CD4-positive, alpha-beta memory T cell (primary cell): ENCODE measurements at places on chromosomes 2 and 18. TPM values are rescaled to one million over a fixed set of nuclear protein-coding genes. Genes with fewer than 3 reads are reported as not detected.
A peak's percentile ranks its signal among the peaks of the same experiment; 100 is the strongest.

DNA sequence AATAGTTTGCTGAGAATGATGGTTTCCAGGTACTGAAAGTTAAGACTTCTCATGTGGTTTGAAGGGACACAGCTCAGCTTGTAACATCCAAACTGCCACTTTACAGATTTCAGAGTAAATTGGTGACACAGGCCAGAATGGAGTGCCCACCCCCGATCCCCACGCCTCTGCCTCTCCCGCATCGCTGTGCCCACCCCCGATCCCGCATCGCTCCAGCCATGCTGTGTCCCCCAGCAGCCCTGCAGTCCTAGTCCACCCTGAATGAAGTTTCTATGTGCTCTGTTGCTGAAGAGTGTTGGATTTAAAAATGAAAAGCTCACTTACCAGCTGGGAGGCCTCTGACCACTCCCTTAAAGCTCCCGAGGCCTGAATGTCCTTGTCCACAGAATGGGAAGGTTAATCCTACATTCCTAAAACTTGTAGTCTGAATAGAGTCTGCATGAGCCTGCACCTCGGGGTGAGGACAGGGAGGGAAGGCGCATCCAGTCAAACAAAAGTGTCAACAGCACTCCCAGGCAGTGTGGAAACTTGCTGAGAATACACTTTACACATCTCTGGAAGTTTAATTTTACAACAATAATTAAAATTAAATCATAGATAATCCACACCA, 176.4 kb upstream of the ID2 start:
- no peaks in the 10 kb centered on the region for H3K4me1 ChIP-seq
- no peak overlapping the region for H3K27ac ChIP-seq
- no peak overlapping the region for H3K4me3 ChIP-seq
- DNase-seq = no peak
- H3K27me3 ChIP-seq = no peaks in the 10 kb centered on the region
- no peaks in the 10 kb centered on the region for H3K36me3 ChIP-seq

The TRAPPC8 gene
- 66.3 TPM for total RNA-seq

The SNORC gene
- total RNA-seq = 1.5 TPM

GRCh38 chr2:67917332-67918054, 145.3 kb downstream of the C1D start:
- no peak overlapping the region for H3K27ac ChIP-seq
- no peak overlapping the region for H3K4me3 ChIP-seq
- no peaks in the 10 kb centered on the region for H3K36me3 ChIP-seq
- no peak for DNase-seq

DNA sequence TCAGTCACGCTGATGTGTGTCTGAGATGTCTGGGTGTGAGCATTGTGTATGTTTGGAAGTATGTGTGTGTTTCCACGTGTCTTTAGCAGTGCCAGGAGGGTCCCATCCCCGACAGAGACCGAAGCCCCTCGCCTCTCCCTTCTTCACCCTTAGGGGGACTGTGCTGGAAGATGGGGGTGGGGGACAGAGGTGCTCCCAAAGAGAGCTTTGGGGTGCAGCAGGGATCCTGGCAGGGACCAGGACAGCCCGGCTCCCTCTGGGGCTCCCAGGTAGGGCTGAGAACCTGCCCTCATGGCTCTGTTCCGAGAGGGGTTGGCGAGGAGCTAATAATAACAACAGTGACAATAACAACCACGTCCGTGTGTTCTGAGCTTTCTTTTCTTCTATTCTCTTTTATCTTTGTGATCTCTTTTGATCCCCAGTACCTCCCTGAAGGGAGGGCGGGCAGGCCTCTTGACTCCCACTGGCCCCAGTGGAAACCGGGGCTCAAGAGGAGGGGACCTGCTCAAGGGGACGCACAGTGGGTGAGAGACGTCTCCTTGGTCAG, 57.6 kb downstream of the SMAD7 start:
- DNase-seq = no peak
- no peaks in the 10 kb centered on the region for H3K4me1 ChIP-seq
- H3K4me3 ChIP-seq = no peak overlapping the region

The ATP9B gene
- total RNA-seq = 73.2 TPM

DNA sequence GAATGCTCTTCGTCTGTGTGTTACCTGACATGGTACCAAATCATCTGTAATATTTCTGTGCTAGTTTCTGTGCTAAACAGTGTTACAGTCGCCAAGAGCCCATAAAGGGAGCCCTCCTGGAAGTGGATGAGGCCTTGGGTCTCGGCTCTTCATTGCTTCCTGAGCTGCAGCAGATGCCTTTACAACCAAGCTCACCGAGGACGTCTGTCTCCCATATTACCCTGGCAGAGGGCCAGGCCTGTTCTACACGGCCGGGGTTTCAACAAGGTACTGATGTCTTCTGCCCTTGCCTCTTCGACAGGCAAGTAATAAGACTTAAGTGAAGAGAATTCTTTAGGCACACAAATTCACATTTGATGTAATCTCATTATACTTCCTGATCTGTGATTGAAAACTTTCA, 16.8 kb downstream of the RPL31 start:
- no peaks in the 10 kb centered on the region for H3K27me3 ChIP-seq
- H3K27ac ChIP-seq = no peak overlapping the region
- H3K4me1 ChIP-seq = no peaks in the 10 kb centered on the region
- peaks cover 8% of the 10 kb centered on the region for H3K36me3 ChIP-seq
- H3K4me3 ChIP-seq = no peak overlapping the region

DNA sequence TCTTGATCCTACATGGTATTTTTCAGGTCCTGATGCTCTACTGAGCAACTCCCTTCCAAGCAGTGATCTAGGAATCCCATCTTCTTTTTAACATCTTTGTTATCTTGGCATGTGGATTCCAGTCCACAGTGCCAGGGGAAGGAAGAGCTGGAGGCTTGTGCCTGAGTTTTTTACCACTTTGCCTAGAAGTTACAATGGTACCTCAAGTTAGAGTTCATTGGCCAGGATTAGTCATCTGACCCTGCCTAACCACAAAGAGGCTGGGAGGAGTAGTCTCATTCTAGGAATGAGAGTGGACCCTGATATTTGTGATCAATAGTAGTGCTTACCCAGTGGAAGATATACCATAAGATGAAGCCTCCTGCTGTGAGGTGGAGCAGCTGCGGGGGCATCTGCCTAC, 109.3 kb downstream of the ADCYAP1 start:
- no peaks in the 10 kb centered on the region for H3K36me3 ChIP-seq
- no peak overlapping the region for H3K27ac ChIP-seq
- no peaks in the 10 kb centered on the region for H3K4me1 ChIP-seq
- H3K27me3 ChIP-seq = no peaks in the 10 kb centered on the region
- H3K4me3 ChIP-seq = no peak overlapping the region

DNA sequence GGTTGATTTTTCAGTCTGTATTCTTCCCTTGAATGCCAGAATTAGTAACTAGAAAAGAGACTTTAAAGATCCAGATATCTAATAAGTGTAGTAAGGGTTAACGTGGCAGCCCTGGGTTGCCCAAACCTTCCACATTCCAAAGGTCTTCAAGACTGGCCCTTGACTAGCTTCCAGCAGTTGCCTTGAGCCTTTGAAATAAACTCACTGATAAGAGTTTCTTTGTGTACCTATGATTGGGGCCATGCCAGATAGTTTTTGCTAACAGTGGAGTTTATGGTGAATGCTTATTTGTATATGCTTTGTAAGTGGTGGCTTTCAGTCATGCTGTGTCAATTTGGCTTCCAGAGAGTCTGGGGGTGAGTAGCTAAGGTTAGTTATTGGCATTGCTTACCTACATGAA, 722.3 kb downstream of the RNF144A start:
- H3K27ac ChIP-seq = no peak overlapping the region
- no peaks in the 10 kb centered on the region for H3K36me3 ChIP-seq
- H3K27me3 ChIP-seq = no peaks in the 10 kb centered on the region

DNA sequence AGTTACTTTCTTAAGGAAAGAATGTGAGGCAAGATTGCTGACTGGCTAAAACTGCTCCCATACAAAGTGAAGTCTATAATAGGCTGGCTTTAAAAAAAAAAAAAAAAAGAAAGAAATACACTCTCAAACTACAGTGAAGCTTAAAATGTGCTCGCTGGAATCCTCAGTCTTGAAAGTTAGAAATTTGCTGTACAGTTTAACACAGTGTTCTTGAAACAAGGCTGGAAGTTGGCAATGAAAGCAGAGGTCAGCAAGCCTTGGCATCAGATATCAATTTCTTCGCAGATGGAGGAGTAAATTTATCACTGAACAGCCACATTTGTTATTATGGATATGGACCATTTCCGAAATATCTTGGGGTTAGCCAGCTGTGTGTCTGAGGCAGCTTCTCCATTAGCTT, 392.9 kb downstream of the ZNF516 start:
- H3K36me3 ChIP-seq = no peaks in the 10 kb centered on the region
- H3K4me3 ChIP-seq = no peak overlapping the region
- H3K4me1 ChIP-seq = no peaks in the 10 kb centered on the region
- H3K27me3 ChIP-seq = no peaks in the 10 kb centered on the region
- DNase-seq = no peak
- no peak overlapping the region for H3K27ac ChIP-seq

DNA sequence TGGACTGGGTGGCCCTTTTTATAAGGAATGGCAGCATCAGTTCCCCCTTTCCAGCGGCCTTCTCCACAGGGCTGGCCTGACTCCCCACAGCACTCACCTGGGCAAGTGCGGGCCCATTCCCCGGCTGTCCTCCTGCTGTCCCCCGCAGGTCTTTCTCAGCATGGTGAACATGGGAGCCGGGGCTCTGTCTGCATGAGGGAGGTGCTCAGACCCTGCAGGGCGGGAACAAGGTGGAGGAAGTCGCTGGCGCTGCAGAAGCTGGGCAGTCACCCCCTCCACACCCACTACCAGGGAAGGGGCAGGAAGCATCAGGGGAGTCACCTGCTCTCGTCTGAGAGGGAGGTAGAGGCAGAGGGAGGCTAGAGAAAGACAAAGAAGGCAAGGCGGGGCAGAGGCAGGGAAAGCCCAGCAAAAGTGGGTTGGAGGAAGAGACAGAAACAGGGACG, 12.2 kb downstream of the HES6 start:
- DNase-seq = no peak
- H3K4me1 ChIP-seq = peaks cover 16% of the 10 kb centered on the region
- H3K36me3 ChIP-seq = no peaks in the 10 kb centered on the region
- no peaks in the 10 kb centered on the region for H3K27me3 ChIP-seq

The AMER3 gene
- not detected for total RNA-seq

- H3K4me3 ChIP-seq = no peak overlapping the region
- no peaks in the 10 kb centered on the region for H3K4me1 ChIP-seq
- H3K27ac ChIP-seq = no peak overlapping the region
- H3K36me3 ChIP-seq = no peaks in the 10 kb centered on the region
- peaks cover 10% of the 10 kb centered on the region for H3K27me3 ChIP-seq
Measured at GRCh38 chr2:219433666-219434467, 776 bp upstream of the SPEG start.

GRCh38 chr2:69211048-69211447, 176.0 kb downstream of the GFPT1 start:
- no peaks in the 10 kb centered on the region for H3K36me3 ChIP-seq
- H3K27me3 ChIP-seq = no peaks in the 10 kb centered on the region
- H3K4me1 ChIP-seq = no peaks in the 10 kb centered on the region

The TTC21B gene
- 30.4 TPM for total RNA-seq

- H3K4me3 ChIP-seq = no peak overlapping the region
- peaks cover 11% of the 10 kb centered on the region for H3K36me3 ChIP-seq
- no peak overlapping the region for H3K27ac ChIP-seq
- H3K4me1 ChIP-seq = no peaks in the 10 kb centered on the region
Measured at GRCh38 chr18:54149078-54149697, 75.3 kb downstream of the MBD2 start.

The ARHGAP28 gene
- total RNA-seq = not detected

- H3K36me3 ChIP-seq = no peaks in the 10 kb centered on the region
- H3K27ac ChIP-seq = peak overlapping the region; percentile 12
- H3K4me3 ChIP-seq = no peak overlapping the region
- DNase-seq = no peak
- H3K4me1 ChIP-seq = peaks cover 30% of the 10 kb centered on the region
Measured at GRCh38 chr2:95063086-95063958, 37.8 kb downstream of the MAL start.

The FN1 gene
- total RNA-seq = not detected

GRCh38 chr2:65430603-65431420, 1.6 kb downstream of the SPRED2 start:
- peaks cover 10% of the 10 kb centered on the region for H3K27me3 ChIP-seq
- no peaks in the 10 kb centered on the region for H3K36me3 ChIP-seq
- peak; percentile 69 for DNase-seq
- no peak overlapping the region for H3K27ac ChIP-seq

GRCh38 chr2:105102963-105103421, 65.1 kb downstream of the MRPS9 start:
- H3K36me3 ChIP-seq = peaks cover 21% of the 10 kb centered on the region
- no peaks in the 10 kb centered on the region for H3K27me3 ChIP-seq
- no peak overlapping the region for H3K4me3 ChIP-seq
- no peak for DNase-seq
- H3K4me1 ChIP-seq = no peaks in the 10 kb centered on the region

DNA sequence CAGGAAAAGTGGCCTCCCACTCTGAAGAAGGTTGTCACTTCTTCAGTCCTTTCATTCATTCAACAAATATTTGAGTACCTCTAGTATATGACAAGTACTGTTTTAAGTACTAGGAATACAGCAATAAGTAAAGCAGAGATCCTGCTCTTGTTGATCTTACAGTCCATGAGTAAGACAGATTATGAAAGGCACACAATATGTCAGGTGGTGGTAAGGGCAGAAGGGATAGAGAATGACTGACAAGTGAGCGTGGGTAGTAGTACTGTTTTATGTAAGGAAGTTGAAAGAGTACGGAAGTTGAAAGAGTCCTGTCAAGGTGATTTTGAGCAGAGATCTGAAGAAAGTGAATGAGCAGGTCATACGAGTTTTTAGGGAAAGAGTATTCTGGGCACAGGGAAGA, 111.3 kb downstream of the GALNT1 start:
- H3K36me3 ChIP-seq = no peaks in the 10 kb centered on the region
- H3K27me3 ChIP-seq = no peaks in the 10 kb centered on the region
- DNase-seq = no peak
- no peak overlapping the region for H3K27ac ChIP-seq
- H3K4me3 ChIP-seq = no peak overlapping the region
- H3K4me1 ChIP-seq = no peaks in the 10 kb centered on the region

The SKA1 gene
- total RNA-seq = 0.28 TPM

DNA sequence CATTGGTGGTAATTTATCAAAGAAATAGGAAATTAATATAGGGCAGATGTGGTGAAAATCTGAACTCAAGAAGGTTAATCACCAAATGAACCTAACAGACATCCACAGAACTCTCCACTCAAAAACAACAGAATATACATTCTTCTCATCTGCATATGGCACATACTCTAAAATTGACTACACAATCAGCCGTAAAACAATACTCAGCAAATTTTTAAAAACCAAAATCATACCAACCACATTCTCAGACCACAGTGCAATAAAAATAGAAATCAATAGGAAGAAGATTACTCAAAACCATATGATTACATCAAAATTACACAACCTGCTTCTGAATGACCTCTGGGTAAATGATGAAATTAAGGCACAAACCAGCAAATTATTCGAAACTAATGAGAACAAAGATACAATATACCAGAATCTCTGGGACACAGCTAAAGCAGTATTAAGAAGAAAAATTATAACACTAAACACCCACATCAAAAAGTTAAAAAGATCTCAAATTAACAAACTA, 31.0 kb downstream of the RBM43 start:
- no peak for DNase-seq
- no peaks in the 10 kb centered on the region for H3K4me1 ChIP-seq
- H3K27ac ChIP-seq = no peak overlapping the region
- no peak overlapping the region for H3K4me3 ChIP-seq
